T-helper 22 cell (primary cell): ENCODE measurements at places on chromosomes 6 and 20.
A peak's percentile ranks its signal among the peaks of the same experiment; 100 is the strongest.

GRCh38 chr6:154057098-154057497 lies 18.1 kb downstream of the OPRM1 start:
- no peak for DNase-seq

DNA sequence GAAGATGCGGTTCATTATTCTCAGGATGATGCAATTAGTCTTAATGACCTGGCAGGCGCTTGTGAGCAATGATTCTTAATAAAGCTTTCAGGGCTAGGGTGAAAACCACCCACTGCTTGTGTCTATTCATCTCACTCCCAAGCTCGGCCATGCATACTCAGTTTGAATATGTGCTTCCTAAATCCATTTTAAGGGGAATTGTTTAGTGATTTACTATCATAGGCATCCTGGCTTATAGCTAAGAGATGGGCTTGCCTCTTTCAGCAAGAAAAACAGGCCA lies 141.1 kb upstream of the SLC24A3 start:
- DNase-seq, result no peak

GRCh38 chr6:87700397-87701343 lies 1.4 kb downstream of the AKIRIN2 start:
- DNase-seq, result peak; percentile 15

DNA sequence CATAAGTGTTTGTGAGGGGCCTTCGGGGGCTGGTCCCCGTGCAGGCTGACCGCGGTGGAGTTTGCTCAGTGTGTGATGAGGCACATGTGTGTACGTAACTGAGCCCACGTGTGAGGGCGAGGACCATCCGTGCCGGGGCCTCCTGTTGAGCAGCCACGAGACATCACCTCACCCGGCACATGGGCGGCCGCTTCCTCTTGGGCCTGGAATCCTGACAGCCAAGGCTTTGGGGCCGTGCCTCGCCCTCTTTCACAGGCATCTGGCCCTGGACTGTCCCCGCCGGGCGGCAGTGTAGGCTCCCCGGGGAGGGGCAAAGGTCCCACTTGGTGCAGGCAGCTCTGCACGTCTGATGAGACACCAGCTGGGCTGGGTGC lies 202.3 kb downstream of the DLL1 start:
- DNase-seq, result no peak

DNA sequence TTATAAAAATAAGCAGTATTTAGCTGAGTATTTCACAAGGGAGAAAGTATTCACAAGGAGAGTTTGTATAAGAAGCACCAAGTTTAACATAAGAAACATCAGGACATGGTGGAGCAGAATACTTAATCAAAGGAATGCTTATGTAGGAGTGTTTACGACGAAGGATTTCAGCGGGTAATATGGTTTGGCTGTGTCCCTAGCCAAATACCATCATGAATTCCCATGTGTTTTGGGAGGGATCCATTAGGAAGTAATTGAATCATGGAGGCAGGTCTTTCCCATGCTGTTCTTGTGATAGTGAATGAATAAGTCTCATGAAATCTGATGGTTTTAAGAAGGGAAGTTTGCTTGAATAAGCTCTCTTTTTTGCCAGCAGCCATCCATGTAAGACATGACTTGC lies 1099.1 kb upstream of the ADGRB3 start:
- DNase-seq, result no peak

GRCh38 chr6:56787209-56787608 lies 144.5 kb upstream of the DST start:
- DNase-seq, result no peak

DNA sequence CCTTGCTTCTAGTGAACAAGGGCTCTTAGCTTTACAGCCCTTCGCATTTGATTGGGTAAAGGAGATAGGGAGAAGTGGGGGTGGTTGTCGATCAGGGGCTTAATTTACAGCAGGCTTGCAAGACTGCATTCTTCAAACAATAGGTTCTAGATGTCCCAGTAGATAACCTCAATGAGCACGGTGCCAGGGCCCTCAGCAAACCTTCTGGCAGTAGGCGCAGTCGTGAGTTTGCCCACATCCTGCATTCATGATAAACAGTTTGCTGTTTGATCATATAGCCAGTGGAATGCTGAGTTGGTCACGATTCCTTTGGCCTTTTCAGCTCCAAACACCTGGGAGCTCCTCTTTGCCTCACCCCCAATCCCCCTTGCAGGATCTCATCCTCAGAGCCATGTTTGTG lies 27.5 kb downstream of the SUN5 start:
- no peak for DNase-seq

DNA sequence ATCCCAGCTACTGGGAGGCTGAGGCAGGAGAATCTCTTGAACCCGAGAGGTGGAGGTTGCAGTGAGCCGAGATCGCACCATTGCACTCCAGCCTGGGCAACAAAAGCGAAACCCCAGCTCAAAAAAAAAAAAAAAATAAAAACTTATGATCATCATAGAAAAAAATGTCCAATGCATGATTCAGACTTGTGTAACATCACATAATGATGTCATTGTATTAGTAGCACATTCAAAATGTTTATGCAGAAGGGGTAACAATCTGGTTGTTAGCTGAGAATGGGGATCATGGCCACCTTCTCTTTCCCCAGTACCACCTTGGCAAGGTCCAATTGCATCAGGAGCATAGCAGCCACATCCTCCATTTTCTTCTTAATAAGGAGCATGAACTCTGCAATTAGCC lies 137.6 kb upstream of the MARCKS start:
- no peak for DNase-seq

DNA sequence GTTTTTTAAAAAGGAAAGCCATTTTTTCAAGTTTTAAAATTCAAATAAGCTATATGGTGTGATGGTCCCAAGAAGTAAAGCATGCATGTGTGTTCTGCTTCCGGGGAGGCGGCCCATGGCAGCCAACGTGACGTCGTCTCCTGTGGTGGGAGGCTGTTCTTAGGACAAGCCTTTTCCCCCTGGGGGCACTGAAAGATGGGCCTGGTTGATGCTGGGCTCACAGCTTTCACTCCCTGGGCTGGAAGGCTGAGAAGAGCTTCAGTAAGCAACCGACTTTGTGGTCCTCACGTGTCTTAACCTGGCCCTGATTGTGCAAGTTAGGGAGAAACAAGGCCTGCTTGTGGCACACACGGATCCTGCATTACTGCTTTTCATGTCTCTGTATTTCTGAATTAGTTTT lies 84.1 kb downstream of the SMOC2 start:
- no peak for DNase-seq

DNA sequence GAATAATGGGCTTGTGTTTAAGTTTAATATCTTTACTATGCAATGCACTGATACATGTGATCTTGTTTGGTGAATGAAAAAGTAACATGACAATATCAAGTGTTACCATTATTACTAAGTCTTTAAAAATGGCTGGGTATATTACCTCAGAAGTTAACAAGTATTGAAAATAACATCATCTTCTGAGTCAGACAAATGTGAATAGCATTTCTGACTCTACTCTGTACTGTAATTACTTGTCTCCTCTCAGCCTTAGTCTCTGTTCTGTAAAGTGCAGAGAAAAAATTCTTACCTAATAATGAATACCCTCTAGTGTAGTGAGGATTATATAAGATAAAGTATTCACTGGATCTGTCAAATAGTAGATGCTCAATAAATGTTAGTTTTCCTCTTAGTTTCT lies 47.0 kb upstream of the GCLC start:
- DNase-seq, result no peak

DNA sequence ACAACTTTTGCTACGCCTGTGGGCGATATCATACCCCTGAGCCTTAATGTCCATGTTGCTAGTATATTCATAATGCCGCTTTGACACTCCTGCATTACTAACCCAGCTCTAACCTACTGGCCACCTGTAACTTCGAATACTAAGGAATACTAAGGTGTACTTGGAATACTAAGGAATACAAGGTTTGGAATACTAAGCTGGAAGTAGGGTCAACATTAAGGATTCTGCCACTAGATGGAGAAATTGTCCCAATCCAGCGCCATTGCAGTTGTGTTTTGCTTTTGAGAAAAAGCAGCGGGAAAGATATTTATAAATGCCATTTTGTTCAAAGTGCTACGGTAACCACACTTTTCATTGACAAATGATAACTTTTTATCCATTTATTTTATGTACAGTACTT lies 10.7 kb downstream of the TBXT start:
- no peak for DNase-seq

DNA sequence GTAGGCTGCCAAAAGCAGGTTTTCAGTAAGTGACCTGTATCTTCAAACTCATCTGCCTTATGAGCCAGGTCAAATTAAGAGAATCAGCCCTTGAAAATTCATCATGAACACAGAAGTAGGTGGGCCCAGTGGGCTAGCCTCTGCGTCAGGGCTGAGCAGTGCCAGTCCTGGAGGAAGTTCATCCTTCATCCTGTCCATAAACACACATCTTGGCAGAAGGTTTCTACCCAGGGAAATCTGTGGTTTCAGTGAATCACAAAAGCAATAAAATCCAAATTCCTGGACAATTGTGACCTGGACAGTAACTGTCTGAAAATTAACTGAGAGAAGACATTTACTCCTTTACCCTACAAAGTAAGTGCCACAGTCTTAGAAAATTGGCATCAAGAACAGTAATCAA lies 72.4 kb downstream of the ATG5 start:
- DNase-seq, result no peak

DNA sequence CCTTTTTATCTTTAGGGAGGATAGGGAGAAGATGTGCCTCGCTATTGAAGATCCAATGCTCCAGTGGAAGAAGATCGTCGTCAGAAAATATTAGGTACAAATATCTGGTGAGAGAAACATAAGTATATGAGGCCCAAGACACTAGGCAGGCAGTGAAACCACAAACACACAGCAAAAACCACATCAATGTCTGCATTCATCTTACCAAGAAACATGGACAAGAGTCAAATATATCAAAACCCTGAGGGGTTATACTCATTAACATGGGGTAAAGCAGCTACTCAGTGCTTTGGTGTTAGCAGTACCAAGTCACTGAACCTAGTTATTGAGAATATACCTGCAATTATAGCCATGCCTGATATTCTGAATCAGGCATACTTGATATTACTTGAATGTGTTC lies 101.4 kb upstream of the FAM184A start:
- no peak for DNase-seq

GRCh38 chr6:107870381-107870780 lies 46.3 kb upstream of the SCML4 start:
- DNase-seq, result no peak

- no peak for DNase-seq
Observed at GRCh38 chr6:30227763-30228487, 14.7 kb upstream of the TRIM26 start.

DNA sequence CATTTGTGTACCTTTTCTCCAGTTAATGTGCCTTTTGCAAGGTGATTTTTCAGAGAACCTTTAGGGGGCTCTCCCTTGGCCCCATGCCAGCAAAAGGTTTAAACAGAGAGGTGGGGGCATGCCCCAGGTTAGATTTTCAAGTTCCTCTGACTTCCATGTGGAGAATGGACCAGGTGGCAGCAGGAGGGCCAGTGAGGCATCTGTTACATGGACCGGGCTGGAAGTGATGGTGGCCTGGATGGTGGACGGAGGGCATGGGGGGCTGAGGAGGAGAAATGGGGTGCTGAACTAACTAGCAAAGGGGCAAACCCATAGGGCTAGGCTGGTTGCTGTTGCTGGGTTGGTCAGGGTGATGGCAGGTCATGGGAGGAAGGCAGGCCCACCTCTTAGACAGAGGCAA lies 20.7 kb upstream of the BPI start:
- DNase-seq, result no peak

GRCh38 chr20:21053002-21053762 lies 53.0 kb downstream of the LINC00237 start:
- DNase-seq, result no peak

- DNase-seq, result no peak
Observed at GRCh38 chr6:85240787-85241385, 209.0 kb upstream of the NT5E start.

DNA sequence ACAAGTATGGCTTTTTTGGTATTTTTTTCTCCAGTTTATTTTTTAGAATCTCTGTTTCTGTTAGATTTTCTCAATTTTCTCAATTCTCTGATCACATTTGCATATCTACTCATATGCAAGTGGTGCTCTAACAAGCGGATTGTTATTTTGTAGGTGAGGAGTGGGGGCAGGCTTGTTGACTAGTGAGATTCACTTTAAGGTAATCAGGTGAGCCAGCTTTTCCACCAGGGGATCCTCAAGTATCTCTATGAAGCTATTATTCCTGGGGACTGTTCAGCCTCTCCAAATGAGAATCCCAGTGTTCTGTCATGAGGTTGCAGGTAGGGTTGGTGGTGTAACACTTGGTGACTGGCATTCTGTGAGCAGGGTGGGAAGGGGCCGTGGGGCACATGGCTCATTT lies 274.3 kb upstream of the FERMT1 start:
- no peak for DNase-seq

DNA sequence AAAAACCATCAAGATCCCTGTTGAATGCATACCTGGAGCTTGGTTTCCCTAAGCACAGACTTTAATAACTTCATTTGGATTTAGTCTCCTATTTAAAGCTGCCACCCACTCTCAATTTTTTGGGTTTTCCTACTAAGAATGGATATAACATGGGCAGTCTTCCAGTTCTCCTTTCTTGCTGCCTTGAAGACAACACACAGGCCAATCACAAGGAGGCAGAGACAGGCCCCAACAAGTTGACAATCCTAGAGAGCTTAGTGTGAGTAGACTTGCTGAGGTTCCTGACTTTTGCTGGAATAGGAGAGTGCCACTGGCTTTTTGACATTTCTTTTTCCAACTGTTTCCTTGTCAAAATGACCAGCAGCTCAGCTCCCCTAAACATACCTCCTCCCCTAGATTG lies 112.3 kb upstream of the ESR1 start:
- DNase-seq, result no peak

GRCh38 chr6:148203970-148204369 lies 138.7 kb upstream of the SASH1 start:
- DNase-seq, result peak; percentile 34

DNA sequence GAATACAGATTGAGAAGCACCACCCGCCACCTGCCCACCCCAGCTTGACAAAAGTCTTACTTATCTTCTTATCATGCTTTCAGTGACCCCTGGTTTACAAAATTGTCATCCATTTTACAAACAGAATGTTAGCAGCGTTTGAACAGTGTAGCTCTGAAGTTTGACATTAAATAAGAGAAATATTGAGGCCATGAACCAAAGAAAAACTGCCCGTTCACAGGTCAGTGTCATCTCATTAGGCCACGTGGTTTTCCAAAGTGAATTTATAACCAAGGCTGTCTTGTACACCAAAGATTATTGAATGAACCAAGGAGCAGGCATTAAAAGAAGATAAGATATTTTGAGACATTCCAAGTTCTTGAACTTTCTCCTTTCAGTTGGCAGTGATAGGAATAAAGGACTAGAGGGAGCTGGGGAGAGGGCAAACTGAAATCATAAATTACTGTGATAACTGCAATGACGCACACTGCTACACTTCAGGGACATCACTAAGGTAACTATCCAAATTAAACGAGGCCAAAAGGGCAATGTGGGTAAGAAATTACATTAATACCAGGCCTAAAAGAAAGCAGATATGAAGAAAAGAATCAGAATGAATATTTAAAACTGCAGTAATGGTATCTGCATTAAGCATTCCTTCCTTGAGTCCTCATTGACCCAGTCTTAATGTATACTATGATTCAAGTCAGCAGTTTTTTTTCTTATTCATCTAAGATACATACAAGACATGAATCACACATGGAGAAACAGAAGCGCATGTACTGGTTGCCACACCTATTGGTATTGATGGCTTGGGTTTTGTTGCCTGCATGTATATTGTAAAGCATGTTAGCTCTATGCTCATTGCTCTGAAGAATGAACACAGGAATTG lies 159.8 kb upstream of the ARG1 start:
- DNase-seq, result no peak

- no peak for DNase-seq
Observed at GRCh38 chr6:356828-357251, 34.7 kb upstream of the IRF4 start.

GRCh38 chr6:161140554-161140875 lies 133.3 kb downstream of the AGPAT4 start:
- no peak for DNase-seq

GRCh38 chr6:127464161-127464880 lies 5.1 kb upstream of the KIAA0408 start:
- no peak for DNase-seq
